ENCODE measurements at places on chromosomes 13 and 19.

DNA sequence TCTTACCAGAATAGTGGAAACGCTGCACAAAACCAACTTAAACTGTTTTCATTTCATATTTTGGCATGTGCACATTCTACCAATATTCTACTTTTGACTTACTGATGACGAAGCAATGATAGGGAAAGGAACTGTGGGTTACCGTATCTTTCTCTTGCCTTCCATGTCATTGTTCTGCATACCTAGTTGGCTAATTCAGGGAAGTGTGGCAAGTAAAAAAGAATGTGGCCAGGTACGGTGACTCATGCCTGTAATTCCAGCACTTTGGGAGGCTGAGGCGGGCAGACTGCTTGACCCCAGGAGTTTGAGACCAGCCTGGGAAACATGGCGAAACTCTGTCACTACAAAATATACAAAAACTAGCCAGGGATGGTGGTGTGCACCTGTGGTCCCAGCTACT, 108.2 kb downstream of the SIPA1L3 start:
- no peak for DNase-seq

DNA sequence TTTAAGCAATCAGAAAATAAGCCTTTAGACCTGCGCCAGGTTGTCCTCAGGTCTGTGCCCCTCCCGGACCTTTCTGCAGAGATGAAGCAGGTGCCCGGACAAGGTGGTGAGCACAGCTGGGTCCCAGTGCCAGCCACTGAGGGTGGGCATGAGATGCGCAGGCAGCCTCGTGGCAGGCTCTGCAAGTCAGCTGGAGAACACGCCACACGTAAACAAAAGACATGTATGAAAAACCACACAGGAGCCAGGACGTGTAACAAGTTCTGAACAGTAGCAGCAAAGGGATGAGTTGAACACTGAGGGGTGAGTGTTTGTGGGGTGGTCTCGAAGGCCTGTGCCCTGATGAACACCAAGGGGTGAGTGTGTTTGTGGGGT, 68.8 kb upstream of the MCF2L start:
- DNase-seq: no peak

DNA sequence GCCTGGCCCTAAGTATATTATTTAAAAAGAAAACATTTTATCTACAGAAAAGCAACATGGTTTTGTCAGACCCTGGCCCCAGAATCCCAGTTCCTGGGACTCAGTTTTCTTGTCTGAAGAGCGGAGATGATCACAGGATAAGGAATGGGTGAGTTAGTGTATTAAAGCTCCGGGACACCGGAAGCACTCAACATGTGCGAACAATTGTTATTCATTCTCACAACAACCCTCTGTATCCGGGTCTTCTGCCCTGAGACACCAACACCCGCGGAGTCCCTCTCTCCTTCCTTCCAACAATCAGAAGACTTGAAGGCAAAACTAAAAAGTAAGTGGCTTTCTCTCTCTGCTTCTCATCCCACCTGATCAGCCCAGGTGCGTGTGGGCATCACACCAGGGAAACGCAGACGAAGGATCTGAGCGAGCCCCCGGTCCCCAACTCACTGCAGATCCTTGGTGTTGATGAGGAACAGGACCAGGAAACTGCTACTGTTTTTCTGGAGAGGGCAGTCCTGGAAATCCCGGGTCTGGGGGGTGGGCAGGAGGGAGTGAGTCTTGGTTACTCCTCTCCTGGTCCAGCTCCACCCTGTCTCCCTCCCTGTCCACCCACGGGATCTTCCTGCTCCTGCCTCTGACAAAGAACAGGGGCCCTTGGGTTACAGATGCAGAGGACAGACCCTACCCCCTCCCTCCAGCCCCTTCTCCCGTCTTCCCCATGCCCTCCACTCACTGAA, 2.0 kb downstream of the GPR108 start:
- no peak for DNase-seq

- DNase-seq: no peak
These were observed 406.3 kb downstream of the DCT start for GRCh38 chr13:94073007-94073744.

- DNase-seq: no peak
These were observed 68.7 kb downstream of the LIG4 start for GRCh38 chr13:108146642-108147041.

DNA sequence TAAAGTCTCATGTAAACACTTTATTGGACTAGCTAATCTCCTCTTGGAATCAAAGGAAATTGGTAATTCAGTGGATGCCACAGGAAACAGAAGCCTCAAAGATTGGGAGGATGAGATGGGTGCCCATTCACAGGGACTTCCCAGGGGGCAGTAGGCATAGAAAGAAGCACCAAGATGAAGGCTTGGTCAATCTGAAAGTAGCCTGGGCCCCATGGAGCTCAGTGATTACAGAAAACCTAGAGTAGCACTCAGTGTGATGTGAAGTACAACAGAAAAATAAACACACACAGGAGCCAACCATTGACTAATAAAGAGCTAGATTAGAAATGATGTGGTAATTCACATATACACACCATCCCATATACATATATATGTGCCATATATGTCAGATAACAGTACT, 560.6 kb downstream of the TBC1D4 start:
- DNase-seq: no peak

- DNase-seq: no peak
These were observed 136.9 kb upstream of the SPRY2 start for GRCh38 chr13:80477661-80478443.

- no peak for DNase-seq
These were observed 52.9 kb upstream of the GPR12 start for GRCh38 chr13:26813321-26813979.

DNA sequence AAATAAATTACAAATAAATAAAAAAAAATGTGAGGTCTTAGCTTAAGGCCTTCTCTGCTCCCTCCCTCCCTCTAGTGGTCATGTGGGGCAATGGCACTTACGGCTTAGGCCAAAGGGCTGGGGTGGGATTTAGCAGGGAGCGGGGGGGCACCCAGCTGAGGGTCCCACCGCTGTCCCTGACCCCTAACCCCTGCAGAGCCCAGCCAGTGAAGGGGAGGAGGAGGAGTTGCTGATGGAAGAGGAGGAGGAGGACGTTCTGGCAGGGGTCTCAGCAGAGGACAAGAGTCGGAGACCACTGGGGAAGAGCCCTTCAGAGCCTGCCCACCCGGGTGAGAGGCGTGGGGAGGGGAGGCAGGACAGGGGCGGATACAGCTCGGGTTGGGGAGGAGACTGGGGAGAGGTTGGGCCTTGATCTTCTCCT, 9.3 kb downstream of the MPND start:
- DNase-seq: no peak

DNA sequence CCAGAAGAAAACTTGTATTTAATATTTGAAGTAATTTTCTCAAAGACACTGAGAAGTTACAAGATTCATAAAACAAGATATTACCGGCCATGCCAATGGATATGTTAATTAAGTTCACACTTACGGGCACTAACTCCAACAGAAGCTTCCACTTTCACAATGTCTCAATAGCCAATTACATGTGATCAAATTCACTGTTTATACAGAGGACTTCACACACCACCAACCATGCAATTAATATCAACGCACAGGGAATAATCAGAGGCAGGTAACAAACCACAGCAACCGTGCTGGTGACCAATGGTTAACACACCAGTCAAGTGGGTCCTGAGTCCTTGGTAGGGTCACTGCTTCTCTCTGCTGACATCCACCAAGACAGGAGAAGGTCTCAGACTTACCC, 5.9 kb upstream of the ACOD1 start:
- no peak for DNase-seq

DNA sequence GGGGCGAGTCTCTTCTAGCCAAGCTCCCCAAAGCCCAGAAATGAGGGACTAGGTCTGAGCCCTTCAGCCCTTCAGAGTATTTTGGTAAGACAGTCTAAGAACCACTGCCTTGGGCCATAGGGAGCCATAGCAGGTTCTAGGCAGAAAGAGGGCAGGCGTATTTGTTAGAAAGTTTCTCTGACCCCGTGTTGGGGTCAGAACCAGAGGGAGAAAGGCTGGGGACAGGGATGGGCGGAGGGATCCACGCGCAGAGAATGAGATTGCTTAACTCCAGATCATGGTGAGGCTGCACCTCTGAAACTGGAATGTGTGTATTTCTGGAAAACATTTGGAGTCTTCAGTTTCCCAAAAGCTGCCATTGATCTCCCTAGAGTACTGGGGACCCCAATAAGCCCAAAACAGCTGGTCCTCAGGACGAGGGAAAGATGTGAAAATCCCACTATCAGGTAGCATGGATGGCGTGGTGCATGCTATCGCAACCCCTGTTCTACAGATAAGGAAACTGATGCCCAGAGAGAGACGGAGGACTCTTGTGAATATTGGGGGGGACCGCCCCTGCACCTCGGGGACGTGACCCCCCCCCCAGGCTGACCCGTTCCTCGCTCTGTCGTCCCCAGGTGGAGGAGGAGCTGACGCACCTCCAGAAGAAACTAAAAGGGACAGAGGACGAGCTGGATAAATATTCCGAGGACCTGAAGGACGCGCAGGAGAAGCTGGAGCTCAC, 703 bp upstream of the TPM4 start:
- no peak for DNase-seq

- no peak for DNase-seq
These were observed 3.7 kb downstream of the TEX29 start for GRCh38 chr13:111323950-111324651.

GRCh38 chr13:77362166-77362565, 35.3 kb upstream of the MYCBP2 start:
- DNase-seq: no peak

DNA sequence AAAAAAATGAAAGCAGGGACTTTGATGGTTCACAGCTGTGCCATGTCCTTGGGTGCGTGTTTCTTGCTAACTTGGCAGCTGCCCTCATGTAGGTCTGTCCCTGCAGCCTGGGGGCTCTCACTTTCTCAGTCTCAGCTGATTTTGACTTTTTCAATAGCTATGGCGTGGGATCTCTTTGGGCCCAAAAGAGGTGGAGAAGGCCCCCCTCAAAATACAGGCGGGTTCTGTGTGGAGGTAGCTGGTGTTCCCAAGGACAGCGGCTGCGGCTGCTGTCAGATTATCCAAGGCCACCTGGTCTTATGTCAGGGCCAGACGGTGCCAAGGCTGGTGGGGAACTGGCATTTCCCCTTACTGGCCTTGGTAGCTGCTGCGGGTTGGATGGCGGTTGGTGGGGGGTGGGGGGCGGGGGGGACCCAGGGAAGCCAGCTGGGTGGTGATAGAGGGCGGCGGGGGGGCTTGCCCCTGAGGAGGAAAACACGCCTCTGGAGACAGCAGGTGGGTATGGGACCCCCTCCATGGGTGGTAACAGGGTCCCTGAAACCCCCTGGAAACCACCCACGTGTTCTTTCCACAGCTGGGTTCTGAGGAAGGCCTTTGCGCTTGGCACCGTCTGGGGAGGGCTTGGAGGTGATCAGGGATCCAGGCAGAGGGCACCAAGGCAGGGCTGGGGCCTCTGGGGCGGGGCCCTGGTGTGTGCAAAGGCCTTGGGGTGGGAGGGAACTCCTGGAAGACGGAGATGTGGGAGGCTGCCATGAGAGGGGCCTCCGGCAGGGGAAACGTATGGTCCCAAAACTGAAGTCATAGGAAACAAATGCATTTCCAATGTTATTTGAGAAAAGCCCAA, 4.1 kb downstream of the TIMM13 start:
- DNase-seq: no peak

- no peak for DNase-seq
These were observed 708.6 kb upstream of the KLHL1 start for GRCh38 chr13:70816853-70817252.

DNA sequence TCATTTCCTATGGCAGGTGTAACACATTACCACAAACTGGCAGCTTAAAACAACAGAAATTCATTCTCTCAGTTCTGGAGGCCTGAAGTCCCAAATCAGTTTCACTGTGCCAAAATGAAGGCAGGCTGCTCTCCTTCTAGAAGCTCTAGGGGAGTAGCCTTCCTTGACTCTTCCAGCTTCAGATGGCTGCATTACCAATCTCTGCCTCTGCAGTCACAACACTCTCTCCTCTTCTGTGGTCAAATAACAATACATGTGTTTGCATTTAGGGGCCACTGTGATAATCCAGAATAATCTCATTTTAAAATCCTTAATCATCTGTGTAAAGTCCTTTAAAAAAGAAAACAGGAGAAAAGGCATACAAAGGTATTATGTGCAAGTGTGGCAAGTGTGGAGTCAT, 7.8 kb downstream of the DIAPH3 start:
- no peak for DNase-seq

DNA sequence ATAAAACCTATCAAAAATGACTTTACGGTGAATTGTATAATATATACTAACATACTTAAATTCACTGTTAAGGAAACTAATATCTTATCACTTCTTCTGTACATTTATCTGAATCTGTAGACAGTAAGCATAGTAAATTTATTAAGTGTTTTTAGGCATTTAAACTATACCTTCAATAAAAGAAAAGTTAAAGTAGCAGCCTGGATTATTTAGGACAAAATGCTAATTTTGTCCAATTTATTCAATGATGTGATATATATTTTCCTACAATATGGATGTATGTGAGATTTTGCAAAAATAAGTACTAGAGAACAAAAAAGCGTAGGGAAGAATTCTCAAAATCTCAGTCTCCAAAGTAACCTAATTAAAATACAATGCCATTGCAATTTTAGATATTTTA, 299.9 kb downstream of the GPC5 start:
- DNase-seq: no peak

GRCh38 chr13:45296259-45296658, 44.7 kb downstream of the TPT1 start:
- no peak for DNase-seq

GRCh38 chr13:32261567-32261966, 53.6 kb downstream of the ZAR1L start:
- peak; percentile 62 for DNase-seq

GRCh38 chr19:3163230-3163886, 15.2 kb upstream of the S1PR4 start:
- no peak for DNase-seq

GRCh38 chr19:16180611-16181010, 4.6 kb upstream of the FAM32A start:
- DNase-seq: no peak

DNA sequence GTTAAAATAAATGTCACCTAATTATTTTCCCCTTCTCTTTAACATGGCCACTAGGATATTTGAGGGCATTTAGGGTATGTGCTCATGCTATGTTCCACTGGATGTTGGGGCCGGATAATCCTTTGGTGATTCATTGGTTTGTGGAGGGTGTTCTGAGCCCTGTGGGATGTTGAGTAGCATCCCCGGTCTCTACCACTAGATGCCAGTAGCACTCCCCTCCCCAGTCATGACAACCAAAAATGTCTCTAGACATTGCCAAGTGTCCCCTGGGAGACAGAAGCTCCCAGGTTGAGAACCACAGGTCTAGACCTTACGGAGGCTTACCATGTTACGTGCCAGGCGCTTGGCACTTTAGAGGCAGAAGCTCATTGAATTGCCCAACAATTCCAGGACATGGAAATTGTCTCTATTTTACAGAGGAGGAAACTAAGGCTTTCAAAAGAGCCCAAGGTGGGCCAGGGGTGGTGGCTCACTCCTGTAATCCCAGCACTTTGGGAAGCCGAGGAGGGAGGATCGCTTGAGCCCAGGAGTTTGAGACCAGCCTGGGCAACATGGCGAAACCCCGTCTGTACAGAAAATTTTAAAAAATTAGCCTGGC, 14.1 kb downstream of the SHANK1 start:
- no peak for DNase-seq

- no peak for DNase-seq
These were observed 243.9 kb upstream of the SPRY2 start for GRCh38 chr13:80584785-80585184.
